ENCODE measurements at places on chromosomes 7 and 10.

GRCh38 chr7:99618726-99619125 is 2.0 kb downstream of the ZSCAN25 start:
- no peak for DNase-seq

DNA sequence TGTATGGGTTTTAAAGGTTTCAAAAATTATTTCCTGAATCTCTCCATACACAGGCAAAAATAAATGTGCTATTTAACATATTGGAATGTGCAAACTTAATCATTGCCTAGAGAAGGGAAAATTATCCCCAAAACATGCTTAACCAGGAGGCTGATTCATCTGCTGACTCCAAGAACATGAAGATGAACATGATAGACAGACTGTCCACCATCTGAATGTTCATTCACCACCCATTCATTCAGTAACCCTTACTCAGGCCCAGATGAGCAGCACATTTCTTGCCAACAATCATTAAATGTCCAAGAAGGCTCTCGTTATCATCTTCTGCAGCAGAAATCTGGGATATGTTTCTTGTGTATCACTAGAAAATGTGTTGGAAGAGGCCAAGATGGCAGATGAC is 110.6 kb downstream of the PPP1R9A start:
- DNase-seq = no peak

DNA sequence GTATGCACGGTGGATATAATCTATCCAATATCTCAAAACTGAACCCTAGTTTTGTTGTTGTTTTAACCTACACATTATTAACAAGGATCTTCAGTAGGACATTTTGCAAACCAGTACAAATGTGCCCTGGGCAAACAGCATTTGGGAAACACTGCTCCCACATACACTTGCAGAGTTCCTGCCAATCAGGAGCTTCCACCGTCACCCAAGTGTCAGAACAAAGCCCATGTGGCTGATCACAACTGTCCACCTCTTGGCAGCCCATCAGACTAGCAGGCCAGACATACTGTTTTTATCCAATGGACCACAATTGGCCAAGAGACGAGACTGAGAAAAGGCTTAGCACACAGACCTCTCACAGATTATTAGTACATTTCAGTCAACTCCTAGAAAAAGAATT is 200.4 kb downstream of the FAM107B start:
- no peak for DNase-seq

DNA sequence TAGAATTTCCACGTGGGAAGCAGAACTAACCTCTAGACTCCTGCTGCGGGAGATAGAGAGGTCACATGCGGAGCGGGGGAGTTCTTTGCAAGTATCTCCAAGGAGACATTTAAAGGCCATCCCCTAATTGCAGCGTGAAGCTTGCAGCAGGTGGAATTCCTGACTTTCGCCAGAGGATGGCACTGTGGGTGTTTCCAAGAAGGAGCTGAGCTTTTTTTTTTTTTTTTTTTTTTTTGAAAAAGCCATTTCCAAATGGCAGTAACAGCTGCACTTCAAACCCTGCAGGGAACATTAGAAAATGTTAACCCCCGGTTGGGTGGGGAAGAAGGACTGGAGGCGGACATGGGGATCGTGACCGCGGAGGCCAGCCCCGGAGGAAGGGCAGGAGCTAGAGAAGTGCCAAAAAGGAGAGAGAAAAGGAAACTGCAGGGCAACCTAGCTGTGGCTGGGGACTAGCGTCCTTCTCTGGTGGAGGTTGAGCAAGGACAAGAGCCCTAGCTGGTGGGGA is 487.7 kb downstream of the TYW1 start:
- DNase-seq = peak; percentile 3

DNA sequence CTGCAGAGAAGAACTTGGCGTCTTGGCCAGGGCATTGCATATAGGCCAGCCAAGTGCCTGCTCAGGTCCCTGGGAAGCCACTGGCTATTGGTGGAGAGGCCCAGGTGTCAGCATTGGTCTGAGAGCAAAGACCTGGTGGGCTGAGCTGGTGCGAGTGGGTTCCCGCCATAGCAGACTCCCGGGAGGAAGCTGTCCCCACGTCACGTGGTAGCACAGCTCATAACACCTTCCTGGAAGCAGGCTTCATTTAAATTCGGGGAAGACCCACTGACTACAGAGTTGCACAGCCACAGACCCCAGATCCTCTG is 130.5 kb downstream of the WDR37 start:
- no peak for DNase-seq

- no peak for DNase-seq
Observed at GRCh38 chr10:27485368-27485767, 18.7 kb upstream of the RAB18 start.

DNA sequence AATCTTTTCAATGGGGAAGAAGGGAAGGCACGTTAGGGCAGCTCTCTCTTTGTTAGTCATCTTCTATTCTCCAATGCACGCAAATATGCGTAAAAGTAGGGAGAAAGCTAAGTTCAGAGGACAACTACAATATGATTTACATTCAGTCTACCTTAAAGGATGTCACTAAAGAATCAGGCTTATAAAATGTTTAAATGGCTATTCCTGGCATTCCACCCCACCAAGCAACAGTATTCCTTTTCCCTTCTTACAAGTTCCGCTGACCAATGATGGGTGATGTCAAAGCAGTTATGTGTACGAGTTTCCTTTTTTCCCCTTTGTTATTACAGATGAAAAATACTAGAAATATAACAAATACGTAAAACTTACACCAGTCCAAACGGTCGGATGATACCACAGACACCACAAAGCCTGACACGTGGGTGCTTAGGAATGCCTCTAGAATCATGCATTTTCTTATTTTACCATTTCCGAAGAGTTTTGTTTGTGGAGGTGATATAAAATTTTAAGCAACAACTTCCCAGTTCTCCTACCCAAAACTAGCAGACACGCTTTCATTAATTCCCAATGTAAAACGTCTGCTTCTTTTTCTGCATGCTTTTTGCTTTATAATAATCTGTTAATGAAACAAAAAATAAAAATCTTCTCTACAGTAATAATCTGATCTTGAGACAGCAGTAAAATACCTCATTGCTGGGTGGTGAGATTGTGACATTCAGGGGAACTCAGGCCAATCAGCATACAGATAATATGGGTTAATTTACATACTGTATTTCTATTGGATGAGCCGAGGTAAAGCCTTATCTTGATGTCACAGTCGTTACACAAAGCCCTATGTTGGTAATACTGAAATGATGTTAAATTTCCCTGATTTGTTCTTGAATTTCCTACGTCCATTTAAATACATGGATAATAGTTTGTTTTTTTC is 708 bp upstream of the GPR85 start:
- DNase-seq = no peak

DNA sequence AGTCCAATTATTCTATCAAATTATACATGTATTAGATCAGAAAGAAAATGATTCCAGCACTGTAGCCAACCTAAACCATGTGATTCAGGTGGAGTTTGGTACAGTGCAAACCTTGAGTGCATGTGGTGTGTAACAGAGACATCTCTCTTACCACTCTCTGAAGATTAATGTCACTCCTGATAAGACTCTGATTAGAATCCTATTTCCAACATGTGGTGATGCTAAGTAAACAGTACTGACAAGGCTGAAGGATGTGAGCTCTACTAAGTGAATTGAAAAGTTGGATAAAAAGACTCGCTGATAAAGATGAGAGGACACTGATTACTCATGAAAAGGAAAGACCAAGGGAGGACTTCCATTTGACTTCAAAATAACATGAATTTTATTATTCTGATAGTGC is 232.0 kb downstream of the SDK1 start:
- no peak for DNase-seq

DNA sequence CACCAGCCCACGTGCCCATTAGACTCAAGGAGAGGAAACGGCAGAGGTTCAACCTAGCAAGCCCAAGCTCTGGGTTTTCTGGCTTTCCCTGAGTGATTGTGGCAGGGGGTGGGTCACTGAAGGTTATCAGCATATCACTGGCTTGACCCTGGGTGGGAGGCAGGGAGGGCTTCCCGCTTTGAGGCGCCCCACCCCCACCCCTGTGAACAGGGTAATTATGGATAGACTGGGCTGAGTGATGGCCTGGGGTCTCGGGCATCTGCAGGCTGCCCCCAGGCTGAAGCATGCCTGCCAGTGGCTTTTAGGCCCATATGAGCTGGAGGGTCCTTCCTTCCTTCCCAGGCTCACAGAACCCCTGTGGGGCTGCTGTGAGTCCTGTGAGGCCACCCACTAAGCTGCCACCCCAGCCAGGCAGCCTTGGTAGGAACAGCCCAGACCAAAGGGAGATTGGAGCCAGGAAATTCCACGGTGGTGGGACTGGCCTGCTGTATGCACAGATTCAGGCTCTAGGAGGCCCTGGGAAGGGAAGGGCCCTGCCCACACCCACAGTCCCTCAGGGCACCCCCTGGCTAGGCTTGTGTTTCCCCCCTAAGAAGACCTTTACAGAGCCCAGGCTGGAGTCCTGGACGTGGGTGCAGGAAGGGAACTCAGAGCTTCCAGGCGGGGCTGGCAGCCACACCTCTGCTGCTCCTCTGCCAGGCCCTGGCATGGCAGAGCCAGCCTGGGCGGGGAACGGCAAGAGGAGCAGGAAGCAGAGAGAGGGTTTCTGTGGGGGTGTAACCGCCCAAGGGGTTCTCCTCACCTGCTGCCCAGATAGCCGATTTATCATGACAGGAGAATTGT is 33.1 kb downstream of the GPRIN2 start:
- DNase-seq = no peak

DNA sequence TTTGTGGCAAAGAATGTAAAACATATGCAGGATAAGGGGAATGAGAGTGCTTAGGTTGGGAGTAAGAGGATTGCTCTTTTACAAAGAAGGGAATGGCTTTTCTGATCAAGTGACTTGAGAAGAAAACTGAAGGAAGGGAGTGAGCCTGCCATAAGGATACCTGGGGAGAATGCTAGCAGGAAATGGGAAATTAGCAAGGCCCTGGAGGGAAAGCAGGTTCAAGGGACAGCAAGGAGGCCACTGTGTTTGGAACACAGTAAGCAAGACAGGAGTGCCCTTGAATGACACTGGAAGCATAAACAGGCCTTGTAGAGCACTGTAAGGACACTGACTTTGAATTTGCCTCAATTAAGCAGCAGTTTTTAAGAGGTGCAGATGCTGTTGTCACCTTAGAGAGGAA is 1069.9 kb downstream of the DNAJB9 start:
- DNase-seq = no peak

DNA sequence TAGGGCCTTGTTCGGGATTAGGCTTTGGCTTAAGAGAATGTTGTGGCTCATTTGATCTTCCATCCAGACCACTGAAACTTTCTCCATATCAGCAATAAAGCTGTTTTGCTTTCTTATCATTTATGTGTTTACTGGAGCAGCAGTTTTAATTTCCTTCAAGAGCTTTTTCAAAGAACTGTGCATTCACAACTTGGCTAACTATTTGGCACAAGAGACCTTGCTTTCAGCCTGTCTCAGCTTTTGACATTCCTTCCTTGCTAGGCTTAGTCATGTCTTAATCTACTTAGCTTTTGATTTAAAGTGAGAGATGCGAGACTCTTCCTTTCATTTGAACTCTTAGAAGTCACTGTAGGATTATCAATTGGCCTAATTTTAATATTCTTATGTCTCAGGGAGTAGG is 19.1 kb upstream of the AKR1B1 start:
- no peak for DNase-seq

DNA sequence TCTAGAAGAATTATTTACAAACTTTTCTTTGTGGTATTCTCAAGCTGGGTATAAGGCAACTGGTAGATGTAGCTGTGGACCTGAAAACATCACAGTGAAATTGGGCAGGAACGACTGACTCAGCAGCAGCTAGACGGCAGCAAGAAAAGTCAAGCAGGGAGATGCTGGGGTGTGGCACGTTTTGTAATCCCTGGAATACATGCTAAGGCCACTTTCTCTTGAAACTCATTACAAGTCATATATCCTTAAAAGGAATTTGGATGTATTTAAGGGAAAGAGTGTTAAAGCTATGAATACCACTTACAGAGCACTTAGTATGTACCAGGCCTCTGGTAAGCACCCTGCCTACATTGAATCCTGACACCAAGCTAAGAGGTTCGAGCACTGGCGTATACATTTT is 17.4 kb downstream of the BEND7 start:
- DNase-seq = no peak

DNA sequence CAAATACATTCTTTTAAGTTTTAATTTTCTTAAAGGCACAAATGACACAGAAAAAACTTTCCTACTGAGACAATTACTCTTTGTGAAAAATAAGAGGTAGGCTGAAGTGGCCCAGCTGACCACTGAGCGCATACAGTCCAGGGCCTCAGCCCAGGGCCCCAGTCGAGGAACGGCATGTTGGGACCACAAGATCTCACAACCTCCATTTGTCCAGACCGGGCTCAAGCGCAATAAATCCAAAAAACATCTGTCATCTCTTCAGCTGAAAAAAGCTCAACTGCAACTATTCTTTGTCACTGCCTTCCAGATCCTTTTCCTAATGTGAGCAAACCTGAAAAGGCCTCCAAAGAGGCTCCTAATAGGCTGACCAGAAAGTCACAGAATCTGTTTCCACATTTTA is 165.8 kb downstream of the SRPK2 start:
- DNase-seq = no peak

DNA sequence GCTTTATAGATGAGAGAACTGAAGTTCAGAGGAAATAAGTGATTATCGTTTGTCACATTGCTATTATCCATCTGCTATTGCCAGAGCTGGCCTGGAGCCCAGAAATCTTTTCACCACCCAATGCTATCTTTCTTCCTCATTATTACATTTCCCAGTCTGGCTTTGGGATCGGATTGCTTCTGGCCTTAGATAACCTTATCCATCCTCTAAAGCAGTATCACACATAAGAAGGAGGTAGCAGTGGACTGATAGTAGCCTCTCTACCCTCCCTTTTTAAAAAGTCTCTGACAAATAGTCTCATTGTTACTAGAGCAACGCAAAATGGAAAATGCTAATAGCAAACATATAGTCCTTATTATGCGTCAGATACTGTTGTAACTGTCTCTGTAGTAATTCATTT is 1.3 kb upstream of the CLDN12 start:
- no peak for DNase-seq

DNA sequence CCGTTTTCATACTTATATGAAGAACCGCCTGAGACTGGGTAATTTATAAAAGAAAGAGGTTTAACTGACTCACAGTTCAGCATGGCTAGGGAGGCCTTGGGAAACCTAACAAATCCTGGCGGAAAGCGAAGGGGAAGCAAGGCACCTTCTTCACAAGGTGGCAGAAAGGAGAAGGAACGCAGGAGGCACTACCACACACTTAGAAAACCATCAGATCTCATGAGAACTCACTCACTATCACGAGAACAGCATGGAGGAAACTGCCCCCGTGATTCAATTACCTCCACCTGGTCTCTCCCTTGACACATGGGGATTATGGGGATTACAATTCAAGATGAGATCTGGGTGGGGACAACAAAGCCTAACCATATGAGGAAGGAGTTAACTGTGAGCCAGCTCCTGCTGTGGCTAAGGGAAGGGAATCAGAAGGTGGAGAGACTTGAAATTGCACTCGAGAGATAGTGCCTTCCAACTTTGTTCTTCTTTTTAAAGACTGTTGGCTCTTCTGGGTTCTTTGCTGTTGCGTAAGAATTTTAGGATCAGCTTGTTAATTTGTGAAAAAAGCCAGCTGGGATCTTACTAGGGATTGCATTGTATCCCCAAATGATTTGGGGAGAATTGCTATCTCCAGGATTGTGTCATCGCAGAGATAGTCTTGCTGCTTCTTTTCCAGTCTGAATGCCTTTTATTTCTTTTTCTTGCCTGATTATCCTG is 21.0 kb downstream of the OPTN start:
- DNase-seq = no peak

Measured in stimulated activated CD4-positive, alpha-beta T cell treated with anti-CD3 and anti-CD28 coated beads, TNF-alpha, amount 100 ng/mL, for 48 hours (primary cell).